ENCODE measurements at places on chromosomes 3 and 15.
A peak's percentile ranks its signal among the peaks of the same experiment; 100 is the strongest.

DNA sequence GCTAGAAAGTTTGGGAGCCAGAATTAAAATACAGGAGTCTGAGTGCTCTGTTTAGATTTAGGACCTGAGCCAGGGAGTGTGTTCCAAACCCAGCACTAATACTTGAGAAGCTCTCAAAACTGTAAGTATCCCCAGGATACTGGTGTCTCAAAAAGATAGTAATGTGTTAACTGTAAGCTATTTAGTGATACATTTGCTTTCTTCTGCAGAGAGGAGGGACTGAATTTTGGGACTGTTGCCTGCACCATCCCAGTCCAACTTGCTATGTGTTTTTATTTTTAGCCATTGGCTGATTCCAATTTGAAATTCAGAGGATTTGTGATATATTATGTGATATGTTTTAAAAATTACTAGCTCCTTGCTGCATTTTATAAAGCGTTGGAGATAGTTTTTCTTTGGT is 31.5 kb downstream of the UBE2E1 start:
- no peak for DNase-seq

- DNase-seq: peak; percentile 68
Measured at GRCh38 chr3:152385761-152386160, 117.0 kb downstream of the MBNL1 start.

GRCh38 chr3:118495206-118495605 is 539.4 kb downstream of the IGSF11 start:
- no peak for DNase-seq

DNA sequence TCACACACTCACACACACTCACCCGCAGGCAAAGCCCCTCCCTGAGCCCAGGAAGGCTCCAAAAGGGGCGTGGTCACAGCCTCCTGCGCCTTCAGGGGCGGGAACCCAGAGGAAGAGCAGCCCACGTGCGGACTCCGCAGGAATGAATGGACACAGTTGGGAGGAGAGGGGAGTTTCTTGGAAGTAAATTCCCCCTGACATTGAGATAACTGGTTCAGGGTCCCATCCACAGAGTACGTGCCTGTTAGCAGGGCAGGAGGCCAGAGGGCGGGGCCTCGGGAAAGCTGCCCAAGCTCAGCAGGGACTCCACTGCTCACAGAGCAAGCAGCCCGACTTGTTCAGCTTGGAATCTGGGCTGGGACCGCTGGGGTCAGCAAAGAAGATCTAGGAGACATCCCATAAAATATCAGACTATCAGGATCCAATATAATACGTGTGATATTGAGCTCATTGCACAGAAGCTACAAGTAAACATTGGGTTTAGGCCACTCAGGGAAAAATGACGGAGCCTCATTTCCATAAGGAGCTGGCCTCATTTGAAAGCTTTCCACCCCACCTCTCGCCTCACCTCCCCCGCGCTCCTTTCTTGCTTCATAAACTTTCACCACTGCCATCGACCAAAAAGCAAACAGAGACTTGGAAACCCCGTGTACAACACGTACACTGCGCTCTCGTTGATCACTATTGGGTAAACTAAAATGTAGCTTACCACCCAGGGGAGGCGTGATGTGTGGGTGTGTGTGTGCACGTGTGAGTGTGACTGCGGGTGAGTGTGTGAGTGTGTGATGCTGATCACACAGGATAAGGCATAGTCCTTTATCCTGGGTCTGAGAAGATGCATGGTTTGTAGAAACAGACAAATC is 36.0 kb downstream of the TM2D3 start:
- DNase-seq: no peak

- DNase-seq: no peak
Measured at GRCh38 chr3:168996622-168997021, 666.9 kb downstream of the MECOM start.

DNA sequence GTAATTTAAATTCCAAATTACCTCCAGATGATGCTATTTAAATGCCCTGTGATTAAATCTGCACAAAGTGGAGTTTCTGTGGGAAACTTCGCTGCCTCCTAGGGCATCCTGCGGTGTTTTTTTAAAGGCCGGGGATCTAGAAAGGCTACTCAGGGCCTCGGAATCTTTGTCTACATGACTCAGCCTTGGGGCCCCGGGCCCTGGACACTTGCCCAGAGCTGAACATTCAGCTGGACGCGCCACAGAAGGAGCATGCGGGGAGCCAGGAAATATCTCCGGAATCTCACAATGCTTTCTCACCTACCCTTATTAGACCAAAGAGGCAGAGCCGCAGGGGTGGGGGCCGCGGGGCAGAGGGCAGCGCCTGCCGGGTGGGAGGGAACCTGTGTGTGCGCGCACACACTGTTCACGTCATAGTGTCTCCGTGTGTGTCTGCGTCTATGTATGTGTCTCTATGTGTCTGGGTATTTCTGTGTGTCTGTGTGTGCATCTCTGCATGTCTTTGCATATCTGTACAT is 145.5 kb upstream of the TPM1 start:
- DNase-seq: peak; percentile 97

DNA sequence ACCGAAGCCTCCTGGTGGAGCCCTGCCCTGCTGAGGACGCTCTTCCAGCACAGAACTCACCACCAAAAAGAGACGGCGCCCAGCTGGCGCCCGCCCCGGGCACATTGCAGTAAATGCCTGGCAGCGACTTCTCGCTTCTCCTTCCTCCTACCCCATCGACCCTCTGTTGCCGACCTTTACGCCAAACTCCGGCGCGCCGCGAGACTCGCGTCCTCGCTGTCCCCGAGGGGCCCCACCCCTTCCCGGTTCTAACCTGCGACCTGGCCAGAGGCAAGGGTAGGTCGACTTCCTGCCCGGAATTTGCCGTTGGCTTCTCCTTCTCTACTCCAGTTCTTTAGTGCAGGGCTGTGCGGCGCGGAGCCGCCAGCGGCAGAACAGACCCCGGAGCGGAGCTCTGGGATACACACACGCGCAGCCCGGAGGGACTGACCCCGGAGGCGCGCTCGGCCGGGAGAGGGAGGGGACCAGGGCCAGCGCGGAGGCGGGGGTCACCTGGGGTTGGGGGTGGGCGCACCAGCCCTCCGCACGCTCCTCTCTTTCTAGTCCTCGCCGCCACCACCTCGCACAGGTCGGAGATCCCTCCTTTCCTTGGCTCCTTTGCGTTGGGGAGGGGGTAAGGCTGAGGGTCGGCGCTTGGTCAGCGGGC is 226.6 kb upstream of the AZI2 start:
- no peak for DNase-seq

- no peak for DNase-seq
Measured at GRCh38 chr15:74011610-74012009, 17.1 kb downstream of the PML start.

GRCh38 chr3:114318295-114318694 is 24.5 kb downstream of the TIGIT start:
- no peak for DNase-seq

- no peak for DNase-seq
Measured at GRCh38 chr3:131735544-131735943, 232.8 kb upstream of the MRPL3 start.

- no peak for DNase-seq
Measured at GRCh38 chr3:110644203-110644602, 427.4 kb upstream of the NECTIN3 start.

DNA sequence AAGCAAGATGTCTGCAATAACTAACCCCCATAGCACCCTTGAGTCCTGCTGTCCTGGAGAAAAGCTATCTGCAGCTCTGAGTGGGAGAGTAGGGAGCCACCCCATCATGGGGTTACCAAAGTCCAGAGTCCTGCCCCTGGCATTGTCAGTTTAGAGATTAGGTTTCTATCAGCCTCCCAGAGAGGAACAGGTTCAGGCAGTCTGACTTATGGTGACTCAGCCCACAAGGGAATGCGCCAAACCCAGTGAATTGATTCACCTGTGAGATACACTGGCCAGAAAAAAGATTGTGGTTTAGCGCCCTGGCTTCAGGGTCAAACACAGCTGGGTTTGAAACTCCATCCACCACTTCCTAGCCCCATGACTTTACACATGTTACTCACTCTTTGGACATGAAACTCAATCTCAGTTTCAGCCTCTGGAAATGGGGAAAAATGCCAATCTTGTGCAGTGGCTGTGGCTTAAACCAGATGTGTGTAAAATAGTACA is 263.6 kb upstream of the HES1 start:
- DNase-seq: peak; percentile 10

DNA sequence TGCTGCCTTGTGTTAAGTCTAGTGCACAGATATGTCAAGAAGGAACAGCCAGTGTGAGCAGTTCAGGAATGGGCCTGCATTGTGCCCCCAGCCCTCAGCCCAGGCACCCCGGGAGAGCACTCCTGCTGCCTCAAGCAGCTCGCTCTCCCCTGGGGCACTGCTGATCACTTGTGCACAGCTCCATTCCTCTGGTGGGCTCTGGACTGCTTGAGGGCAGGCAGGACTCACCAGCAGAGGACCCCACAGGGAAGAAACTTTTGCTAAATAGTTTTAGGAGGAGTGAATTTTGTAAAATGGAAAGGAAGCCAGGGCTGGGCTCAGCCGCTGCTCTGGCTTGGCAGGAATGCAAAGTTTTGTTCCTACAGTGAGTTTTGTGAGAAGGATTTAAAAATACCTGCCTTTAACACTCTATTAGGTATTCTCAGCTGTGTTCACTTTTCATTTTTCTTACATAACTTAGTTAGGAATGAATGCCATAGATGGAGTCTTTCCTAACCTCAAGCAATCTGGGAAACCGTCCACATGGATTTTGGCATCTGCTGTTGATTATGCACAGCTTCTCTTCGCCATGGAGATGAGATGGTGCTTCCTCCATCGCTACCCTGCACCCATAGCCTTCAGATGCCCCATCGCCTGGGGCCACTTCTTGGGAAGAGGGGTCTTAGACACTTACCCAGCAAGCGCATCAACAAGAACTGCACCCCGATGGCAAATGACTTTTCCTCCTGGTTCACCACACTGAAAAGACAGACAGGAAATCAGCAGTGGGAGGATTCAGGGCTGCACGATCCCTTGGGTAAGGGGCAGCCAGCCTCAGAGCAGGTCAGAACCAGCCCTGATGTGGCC is 42.3 kb upstream of the RAB6B start:
- peak; percentile 38 for DNase-seq

- DNase-seq: no peak
Measured at GRCh38 chr3:135646873-135647272, 318.7 kb upstream of the PPP2R3A start.

DNA sequence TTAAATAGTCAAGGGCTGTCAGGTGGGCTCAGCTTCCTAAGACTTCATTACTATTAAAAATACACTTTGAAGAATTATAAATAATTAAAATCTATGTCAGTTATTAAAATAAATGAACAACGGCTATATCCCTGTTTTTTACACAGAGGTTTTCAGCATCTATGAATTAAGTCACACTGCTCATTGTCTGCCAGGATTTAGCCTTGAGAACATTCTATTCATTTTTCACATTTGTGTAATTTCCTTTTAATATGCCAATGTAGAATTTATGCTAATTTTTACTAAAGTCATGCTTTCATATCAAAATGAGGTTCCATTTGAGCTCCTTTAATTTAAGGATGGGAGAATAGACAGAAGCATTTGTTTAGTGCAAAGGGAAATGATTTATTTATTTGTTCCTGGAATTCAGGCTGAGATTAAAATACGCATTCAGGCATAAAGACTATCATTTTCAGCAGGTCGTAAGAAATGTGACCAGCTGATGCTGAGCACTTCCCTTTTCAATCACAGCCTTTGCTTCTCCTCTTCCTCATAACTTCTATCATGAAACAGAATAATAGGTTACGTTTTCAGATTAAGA is 345.1 kb downstream of the MFSD1 start:
- no peak for DNase-seq

- no peak for DNase-seq
Measured at GRCh38 chr15:28113394-28114113, 14.4 kb upstream of the OCA2 start.

GRCh38 chr15:75232826-75233503 is 25.2 kb upstream of the GOLGA6C start:
- no peak for DNase-seq

DNA sequence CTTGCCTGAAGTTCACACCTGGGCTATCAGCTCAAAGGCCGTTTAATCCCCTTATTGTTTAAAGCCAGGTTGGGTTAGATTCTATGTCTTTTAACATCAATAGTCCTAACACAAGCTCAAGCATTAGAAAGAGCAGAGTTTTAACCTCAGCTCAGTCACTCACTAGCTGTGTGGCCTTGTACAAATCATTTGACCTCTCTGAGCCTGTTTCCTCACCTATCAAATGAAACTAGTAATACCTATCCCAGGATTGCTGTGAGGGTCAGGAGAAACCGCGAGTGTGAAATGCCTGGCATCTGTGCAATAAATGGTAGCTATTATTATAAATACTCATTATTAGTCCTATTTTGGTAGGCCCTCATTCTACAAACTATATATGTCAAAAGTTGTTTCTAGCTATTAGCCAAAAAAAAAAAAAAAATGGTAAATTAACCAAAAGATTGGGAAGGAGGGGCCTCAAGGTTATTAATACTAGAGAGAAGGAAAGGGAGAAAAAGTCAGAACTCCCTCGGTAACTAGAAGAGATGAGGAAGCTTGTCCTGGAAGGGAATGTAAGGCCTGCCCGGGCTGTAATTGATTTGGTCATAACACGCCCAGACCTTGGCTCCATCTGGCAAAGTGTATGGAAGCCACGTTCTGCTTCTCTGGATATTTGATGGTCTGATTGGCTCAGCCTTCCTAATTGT is 510.5 kb upstream of the PROK2 start:
- DNase-seq: no peak

DNA sequence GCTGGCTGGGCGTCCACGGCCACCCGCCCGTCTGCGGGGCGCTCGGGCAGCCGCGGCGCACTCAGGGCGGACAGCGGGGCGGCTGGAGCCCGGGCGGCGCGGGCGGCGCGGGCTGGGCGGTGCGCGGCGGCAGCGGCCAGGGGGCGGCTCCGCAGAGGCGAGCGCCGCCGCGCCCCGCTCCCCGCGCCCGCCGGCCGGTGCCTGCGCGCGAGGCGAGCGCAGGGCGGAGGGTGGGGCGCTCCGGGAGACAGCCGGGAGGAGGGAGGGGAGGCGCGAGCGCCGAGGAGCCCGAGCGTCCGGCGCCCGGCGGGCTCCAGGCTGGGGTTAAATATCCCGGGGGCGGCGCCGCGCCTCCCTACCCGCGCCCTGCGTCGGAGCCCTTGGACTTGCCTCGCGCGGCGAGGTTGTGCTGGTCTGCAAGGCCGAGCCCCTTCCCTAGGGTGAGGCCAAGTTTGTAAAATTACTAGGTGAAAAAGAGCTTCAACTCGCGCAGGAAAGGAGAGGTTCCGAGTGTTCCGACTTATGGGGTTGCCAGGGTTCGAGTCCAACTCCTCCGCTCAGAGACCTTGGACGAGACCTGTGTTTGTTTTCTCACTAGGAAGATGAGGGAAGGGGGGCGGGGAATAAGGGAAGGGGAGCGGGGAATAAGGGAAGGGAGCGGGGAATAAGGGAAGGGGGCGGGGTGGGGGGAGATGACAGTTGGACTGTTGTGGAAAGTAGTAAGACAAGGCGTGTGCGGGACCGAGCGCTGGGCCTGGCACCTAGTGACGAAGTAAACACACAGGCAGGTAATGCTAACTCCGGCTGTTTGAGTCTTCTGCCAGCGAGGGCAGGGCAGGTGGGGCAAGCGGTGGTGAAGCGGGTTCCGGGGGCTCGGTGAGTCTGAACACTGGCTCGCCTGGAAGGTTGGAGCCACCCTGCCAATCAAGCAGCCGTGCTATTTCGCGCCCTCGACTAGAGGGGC is at the start of gene TNFAIP8L3:
TNFAIP8L3 (minus strand) TSS at position 301 of the 964 bp plus-strand sequence. CDS start 311 bp downstream, outside the sequence.
- DNase-seq: no peak

- no peak for DNase-seq
Measured at GRCh38 chr3:170386468-170386867, 29.0 kb downstream of the SKIL start.

All from AG04449 (cell line).